Natural killer cell (primary cell): ENCODE measurements at places on chromosomes 12 and 14.

GRCh38 chr12:39405580-39405979 lies 37.3 kb downstream of the KIF21A start:
- no peak for DNase-seq

- DNase-seq = no peak
These were observed 67.0 kb downstream of the SDR9C7 start for GRCh38 chr12:56867216-56867615.

DNA sequence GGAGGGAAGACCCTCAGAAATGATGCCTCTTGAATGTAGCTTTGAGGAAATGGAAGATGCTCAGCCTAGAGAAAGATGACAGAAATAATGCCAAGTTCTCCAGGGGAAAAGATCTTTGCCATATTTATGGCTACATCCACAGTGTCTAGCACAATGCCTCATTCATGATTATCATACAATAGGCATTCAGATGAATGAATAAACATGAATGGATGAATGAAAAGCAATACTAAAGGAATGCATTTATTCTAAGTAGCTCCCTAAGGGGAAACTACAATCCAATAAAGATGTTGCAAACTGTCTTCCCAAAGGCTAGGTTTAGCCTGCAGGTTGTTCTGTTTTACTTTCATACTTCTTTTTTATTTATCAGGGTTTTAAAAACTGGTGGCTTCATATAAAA lies 12.0 kb downstream of the TMTC1 start:
- DNase-seq = no peak

DNA sequence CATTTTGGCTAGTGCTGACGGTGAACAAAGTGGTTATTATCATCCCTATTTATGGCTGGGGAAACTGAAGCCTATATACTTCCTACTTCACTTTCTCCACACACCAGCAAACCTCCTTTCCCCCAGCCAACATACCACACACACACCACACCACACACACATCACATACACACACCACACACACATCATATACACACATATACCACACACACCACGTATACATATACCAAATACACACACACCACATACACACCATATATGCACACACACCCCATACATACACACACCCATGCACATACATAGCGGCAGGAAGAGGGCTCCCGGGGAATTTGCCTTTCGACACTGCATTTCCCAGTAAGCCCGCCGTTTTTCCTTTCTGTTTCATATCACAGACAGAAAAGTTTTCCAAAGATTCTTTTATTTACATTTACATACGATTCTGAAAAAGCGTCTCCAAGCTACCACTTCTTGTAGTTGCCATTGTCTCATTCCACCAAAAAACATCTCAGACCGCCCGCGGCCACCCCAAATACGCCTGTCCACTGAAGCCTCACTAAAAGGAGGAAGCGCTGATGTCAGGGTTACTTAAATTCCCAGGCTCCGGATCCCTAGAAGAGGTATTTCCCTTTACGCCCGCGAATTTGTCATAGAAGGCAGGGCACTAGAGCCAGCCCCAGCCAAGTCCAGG lies 823 bp upstream of the RAB5B start:
- no peak for DNase-seq

- no peak for DNase-seq
These were observed 51.9 kb downstream of the BICD1 start for GRCh38 chr12:32158525-32158924.

GRCh38 chr12:65593239-65593701 lies 231.0 kb upstream of the HMGA2 start:
- DNase-seq = no peak

- no peak for DNase-seq
These were observed 148.8 kb upstream of the E2F7 start for GRCh38 chr12:77214136-77214535.

DNA sequence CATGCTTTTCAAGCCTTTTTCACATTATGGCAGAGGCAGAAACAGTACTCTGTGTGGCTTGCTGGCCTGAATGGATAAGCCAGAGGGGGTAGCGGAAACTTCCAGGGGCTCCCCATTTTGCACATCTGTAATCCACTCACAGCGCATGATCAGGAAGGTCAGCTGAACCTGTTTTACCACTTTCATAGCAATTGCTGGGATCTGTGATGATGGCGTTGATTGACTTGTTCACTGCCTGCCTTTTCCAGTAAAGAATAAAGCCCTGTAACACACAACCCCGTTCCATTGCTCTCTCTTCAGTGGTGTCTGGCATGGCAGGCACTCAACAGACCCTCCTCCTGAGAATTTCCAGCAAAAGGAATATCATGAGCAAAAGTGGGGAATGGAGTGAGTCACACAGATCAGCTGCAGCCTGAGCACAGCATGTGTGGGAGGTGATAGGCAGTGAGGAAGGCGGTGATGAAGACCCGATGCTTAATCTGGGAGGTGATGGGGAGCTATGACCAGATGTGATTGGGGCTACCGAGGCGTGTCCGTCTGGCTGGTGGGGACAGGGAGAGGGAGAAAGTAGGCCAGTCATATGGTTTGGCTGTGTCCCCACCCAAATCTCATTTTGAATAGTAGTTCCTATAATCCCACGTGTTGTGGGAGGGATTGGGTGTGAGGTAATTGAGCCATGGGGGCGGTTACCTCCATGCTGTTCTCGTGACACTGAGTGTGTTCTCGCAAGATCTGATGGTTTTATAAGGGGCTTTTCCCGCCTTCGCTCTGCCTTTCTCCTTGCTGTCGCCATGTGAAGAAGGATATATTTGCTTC lies 44.7 kb upstream of the CHST11 start:
- no peak for DNase-seq

DNA sequence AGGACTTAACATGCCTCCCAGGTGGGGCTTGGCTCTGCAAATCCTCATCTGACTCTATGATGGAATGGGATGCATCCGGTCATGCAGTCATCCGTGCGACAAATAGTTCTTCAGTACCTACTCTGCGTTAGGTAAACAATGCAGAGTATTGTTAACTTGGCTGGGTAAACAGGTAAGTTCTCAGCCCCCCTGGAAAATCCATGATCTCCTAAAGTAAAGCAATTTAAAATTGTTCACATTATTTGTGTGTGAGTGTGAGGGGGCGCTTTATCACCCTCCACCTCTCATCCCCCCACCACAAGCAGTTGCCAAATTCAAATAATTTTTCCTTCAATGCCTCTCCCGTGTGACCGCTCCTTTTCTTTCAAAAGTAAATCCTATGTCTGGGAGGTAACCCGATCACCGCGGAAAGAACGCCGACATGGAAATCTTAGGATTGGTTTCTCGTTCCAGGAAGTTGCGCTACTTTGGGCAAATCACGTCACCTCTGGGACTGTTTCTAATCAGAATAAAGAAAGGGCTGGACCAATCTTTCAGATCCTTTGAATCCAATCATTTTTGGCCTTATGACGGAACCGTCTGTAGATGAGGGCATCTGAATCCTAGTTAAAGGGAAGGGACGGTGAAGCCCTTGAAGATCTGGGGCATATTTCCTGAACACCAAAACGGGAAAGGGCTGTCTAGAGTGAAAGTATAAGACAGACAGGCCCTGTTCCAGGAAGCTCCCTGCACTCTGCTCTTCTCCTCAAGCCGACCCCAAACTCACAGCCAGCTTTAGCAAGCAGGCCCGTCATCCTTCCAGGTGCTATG lies 44.0 kb upstream of the SINHCAF start:
- DNase-seq = no peak

- no peak for DNase-seq
These were observed 155.1 kb downstream of the SYT1 start for GRCh38 chr12:79019672-79020071.

DNA sequence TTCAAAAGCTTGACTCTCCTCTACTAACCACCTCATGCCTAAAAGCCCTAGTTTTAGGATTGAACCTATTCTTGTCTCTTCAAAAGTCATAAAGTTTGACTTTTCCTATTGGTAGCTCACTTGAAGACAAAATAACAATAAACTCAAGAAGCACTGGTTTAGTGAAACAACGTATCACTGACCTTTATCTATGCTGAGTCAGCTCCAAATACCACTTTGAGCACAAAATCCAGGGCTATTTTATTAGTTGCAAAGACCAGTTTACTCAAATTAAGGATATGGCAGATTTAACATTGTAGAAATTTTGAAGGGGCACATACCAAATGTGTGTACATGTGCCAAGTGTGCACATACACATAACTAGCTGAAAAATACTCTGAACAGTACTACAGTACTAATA lies 45.0 kb downstream of the PIK3C2G start:
- DNase-seq = no peak

- DNase-seq = no peak
These were observed 9.3 kb downstream of the STAC3 start for GRCh38 chr12:57241402-57242310.

DNA sequence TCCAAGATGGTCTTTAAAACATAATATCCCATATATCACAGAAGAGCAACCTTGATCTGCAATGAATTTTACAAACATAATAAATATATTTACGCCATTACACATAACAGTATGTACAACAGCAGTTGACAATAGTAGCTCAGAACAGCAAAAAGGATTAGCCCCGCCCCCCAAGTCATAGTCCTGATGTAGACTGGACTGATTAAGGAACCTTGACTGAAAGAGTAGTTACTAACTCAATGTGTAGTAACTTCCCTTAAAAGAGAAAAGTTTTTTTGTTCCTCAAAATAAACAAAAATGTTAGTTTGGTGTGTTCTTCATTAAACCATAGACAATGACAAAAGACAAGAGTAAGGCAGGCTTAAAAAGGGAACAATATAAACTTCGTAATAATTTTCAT lies 44.5 kb downstream of the GTF2A1 start:
- no peak for DNase-seq

DNA sequence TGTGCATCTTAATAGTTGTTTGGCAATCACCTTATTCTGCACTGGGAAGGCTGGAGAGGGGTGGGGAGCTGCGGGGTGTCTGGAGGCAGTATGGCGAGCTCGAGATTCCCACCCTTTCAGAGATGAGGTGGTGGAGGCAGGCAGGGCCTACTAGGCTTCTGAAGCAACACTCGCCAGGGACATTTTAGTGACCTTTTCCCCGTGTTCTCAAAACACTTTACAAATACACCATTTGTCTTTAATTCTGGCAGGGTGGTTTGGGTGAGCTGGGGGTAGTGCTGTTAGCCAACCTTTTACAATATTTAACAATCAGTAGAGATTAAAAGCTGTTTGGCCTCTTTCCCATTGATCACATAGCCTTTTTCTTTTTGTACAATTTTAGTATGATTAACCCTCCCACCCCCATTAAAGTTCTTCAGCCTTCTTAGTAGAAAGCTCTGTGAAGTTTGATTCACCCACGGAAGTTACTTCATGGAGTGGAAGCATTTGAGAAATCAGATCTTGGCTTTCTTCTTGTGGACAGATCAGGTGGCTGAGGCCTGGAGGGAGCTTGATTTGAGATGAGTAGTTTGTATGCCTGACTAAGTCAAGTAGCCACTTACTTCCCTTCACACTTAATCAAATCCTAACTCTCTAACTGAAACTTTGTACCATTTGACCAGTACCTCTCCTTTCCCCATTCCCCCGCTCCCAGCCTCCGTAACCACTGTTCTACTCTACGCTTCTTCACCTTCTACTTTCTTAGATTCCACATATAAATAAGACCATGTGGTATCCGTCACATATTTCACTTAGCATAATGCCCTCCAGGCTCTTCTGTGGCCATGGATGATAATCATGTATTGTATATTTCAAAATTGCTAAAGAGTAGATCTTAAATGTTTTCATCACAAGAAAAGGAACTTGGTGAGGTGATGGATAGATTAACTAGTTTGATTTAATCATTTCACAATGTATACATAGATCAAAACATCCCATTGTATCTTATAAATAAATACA lies 41.0 kb downstream of the TRAF3 start:
- DNase-seq = no peak

GRCh38 chr12:113907446-113908180 lies 58.5 kb downstream of the RBM19 start:
- DNase-seq = no peak

DNA sequence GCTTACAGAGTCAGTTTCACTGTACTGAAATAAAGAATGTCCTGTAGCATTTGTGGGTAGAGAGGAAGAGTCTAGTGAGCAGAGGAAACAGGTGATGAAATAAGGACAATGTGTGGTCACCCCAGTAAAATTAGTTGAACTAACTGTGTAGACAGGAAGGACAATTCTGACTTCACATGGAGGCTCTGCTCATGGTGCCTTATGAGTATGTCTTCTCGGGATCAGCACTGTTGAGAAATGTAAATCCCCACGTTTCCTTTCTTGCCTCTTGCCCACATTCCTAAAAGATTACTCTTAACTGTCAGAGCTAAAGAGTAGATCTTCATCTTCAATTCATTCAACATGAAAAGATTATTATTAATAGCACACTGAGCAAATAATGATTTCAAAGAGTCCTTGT lies 113.2 kb upstream of the FLRT2 start:
- no peak for DNase-seq

DNA sequence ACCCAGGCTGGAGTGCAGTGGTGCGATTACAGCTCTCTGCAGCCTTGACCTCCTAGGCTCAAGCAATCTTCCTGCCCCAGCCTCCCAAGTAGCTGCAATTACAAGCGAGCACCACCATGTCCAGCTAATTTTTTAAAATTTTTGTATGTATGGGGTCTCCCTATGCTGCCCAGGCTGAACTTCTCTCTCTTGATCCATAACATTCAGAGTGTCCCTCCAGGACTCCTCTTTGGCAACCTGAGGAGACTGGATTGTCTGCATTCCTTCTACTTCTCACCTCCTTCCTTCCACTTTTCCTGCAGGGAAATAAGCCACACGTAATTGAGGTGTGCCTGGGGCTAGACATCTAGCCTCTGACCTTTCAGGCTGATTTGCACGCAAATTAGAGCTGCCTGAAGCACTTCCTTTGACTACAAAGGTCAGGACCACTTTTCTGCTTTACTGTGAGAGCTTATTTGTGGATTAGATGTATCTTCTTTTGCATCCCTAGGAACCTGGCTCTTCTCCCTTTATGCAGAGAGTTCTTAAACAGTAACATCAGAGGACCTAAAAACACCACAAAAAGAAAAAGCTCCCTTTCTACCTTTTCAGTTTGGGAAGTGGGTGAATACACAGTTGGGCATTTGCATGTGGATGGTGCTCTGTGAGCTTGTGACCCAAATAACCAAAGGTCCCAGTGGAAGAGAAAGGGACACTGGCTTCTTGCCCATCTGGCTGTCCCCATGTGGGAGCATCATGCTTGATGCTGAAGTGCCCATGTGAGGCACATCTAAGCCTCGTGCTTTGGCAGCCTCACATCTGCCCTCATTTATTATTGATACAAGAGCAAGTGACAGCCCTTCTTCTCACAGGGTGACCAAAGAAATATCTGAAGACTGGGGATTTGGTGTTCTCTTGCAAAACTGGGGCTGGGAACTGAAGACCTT lies 33.5 kb downstream of the PYGL start:
- DNase-seq = no peak

GRCh38 chr14:77186911-77187648 lies 5.5 kb downstream of the TMEM63C start:
- DNase-seq = no peak

- DNase-seq = no peak
These were observed 192.9 kb downstream of the PRKD1 start for GRCh38 chr14:29734732-29735131.

- DNase-seq = no peak
These were observed 44.3 kb upstream of the RESF1 start for GRCh38 chr12:31914927-31915326.

- no peak for DNase-seq
These were observed 57.7 kb downstream of the ETNK1 start for GRCh38 chr12:22682663-22683062.
